WTC11 (cell line): ENCODE measurements at places on chromosomes 4 and X.

DNA sequence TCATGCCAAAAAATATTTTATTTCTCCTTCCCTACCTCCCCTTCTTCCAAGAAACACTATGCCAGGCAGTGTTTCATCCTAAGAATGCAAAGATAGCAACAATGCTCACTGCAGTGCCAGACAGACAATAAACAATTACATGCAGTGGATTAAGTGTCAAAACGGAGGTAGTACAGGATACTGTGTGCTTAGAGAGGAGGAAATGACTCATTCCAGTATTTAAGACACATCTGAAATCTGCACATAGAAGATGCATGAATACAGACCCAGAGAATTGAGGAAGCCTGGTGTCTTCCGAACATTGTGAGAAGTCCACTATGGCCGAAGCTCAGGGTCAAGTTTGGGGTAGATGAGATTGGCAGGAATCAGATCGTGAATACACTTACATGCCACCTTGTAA, 326.4 kb downstream of the PPP3CA start:
- H3K36me3 ChIP-seq: peaks cover 6% of the 10 kb centered on the region
- no peak for DNase-seq
- H3K4me3 ChIP-seq: no peak overlapping the region
- peaks cover 38% of the 10 kb centered on the region for H3K4me1 ChIP-seq

GRCh38 chr4:3186609-3187008, 62.4 kb upstream of the MSANTD1 start:
- no peaks in the 10 kb centered on the region for H3K4me1 ChIP-seq
- no peak for DNase-seq
- peaks cover 51% of the 10 kb centered on the region for H3K36me3 ChIP-seq
- H3K4me3 ChIP-seq: no peak overlapping the region

DNA sequence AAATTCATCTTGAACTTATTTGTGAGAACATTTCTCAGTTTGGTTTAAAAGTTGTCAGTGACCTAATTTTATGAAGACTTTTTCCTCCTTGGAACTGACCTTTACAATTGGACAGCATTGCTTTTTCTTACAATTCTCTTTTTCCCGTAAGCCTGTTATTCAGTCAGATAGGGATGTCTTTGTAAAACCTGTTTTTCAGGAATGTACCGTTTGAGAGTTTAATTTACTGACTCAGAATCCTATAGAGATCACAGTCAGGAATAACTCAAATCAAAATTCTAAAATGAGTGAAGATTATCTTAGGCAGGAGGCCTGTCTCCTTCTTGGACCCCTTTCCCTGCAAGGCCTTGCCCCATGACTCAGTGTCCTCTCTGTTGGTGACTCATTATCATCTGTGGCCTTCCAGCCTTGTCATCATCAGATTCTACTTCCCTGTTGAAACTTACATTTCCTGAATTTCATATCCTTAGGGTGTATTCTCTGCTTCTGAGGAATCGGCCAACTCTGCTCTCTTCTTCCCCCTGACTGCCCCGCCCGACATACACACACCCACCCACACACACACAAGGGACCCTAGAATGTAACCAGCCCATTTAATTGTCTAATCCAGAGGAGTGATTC, 99.8 kb downstream of the ARHGAP10 start:
- DNase-seq: no peak
- no peaks in the 10 kb centered on the region for H3K36me3 ChIP-seq
- H3K4me3 ChIP-seq: no peak overlapping the region

DNA sequence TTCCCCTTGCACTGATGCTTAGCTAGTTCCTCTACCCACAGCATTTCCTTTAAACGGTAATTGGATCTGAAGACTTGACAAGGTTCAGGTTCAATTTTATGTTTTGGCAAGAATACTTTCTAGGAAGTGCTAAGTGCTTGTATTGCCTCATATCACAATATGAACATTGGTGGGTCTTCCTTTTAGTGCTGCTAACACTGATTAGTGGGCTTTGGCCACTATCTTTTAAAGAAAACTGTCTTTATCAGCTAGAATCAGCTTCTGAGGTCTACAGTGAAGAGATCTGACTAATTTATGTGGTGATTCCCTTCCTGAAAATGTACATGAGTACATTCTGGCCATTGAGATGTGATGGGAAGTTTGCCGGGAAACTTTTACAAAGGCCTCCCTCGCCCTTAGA, 316.7 kb upstream of the KLF3 start:
- H3K27me3 ChIP-seq: peaks cover 5% of the 10 kb centered on the region
- H3K4me3 ChIP-seq: no peak overlapping the region
- no peak for DNase-seq
- peaks cover 3% of the 10 kb centered on the region; the same call in 1 of the 2 replicates for H3K4me1 ChIP-seq
- H3K36me3 ChIP-seq: peaks cover 16% of the 10 kb centered on the region

DNA sequence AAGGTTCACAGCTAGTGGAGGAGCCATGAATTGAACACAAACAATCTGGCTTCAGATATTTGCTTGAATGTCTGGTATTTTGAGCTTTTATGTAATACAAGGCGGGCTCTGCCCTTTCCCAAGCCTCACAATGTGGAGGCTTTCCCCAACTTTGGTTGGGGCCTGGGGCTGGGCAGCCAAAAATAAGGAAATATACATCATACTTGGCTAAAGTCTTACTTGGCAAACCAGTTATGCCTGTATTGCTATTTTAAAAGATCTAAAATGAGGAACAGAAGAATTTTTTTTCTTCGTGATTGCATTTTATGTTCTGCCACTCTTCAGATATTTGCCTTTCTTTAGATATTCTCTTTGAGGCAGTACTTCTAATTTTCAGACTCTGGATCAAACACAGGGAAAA, 26.1 kb downstream of the ARFIP1 start:
- H3K27me3 ChIP-seq: peaks cover 6% of the 10 kb centered on the region
- peaks cover 8% of the 10 kb centered on the region for H3K36me3 ChIP-seq
- no peak overlapping the region for H3K27ac ChIP-seq
- H3K4me1 ChIP-seq: peaks cover 56% of the 10 kb centered on the region
- no peak for DNase-seq

- H3K36me3 ChIP-seq: no peaks in the 10 kb centered on the region
- peaks cover 5% of the 10 kb centered on the region; the same call in 1 of the 2 replicates for H3K4me1 ChIP-seq
Measured at GRCh38 chr4:20895208-20895607, 194.9 kb downstream of the PACRGL start.

- H3K27ac ChIP-seq: no peak overlapping the region
- no peaks in the 10 kb centered on the region; the same call in 1 of the 2 replicates for H3K36me3 ChIP-seq
- DNase-seq: no peak
Measured at GRCh38 chr4:109873791-109874514, 26.0 kb downstream of the LRIT3 start.

GRCh38 chrX:135421537-135421931, 210 bp upstream of the SMIM10L2A start:
- H3K27ac ChIP-seq: no peak overlapping the region
- peak overlapping the region; percentile 49 for H3K4me3 ChIP-seq
- H3K36me3 ChIP-seq: no peaks in the 10 kb centered on the region
- H3K27me3 ChIP-seq: no peaks in the 10 kb centered on the region; the same call in 1 of the 2 replicates
- peaks cover 19% of the 10 kb centered on the region for H3K4me1 ChIP-seq

DNA sequence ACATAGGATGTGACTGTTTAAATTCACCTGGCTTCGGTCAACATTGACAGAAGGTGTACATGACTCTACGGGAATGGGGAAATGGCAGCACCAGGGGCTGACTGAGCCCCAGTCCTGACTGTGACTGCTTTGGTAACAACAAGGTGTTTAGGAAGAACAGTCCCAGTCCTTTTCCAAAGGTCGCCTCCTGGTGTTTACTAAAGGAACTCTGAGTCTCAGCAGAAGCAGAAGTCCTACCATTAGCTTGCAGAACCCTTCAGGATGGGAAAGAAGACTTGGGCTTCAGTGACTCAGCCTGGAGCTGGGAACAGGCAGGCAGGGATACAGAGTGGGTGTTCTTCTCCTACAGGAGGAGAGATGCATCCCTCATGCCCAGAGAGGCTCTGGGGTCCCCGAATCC, 103.3 kb downstream of the MGST2 start:
- no peaks in the 10 kb centered on the region for H3K36me3 ChIP-seq
- DNase-seq: no peak
- no peak overlapping the region for H3K4me3 ChIP-seq
- no peak overlapping the region for H3K27ac ChIP-seq

GRCh38 chr4:19520939-19521520, 730.7 kb upstream of the SLIT2 start:
- no peak overlapping the region for H3K4me3 ChIP-seq
- H3K27ac ChIP-seq: no peak overlapping the region
- no peak for DNase-seq
- no peaks in the 10 kb centered on the region for H3K36me3 ChIP-seq
- H3K27me3 ChIP-seq: peaks cover 3% of the 10 kb centered on the region; the same call in 1 of the 2 replicates

DNA sequence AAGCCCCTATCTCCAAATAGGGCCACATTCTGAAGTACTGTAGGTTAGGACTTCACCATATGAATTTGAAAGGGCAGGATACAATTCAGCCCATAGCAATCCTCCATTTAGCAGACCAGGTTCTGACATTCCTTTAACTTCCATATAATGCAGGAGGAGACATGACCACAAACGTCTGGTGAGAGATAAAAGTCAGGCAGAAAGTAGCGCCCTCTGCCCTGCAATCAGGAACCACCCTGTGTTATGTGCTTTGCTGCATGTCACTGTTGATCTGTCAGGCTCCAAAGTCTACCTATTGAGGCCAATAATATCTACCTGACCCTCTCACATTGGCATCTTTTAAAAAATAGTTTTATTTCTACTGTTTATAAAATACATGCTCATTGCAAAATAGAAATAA, 30.2 kb upstream of the SEPSECS start:
- H3K27ac ChIP-seq: no peak overlapping the region
- no peaks in the 10 kb centered on the region for H3K4me1 ChIP-seq
- peak; percentile 16 for DNase-seq
- H3K4me3 ChIP-seq: no peak overlapping the region
- H3K27me3 ChIP-seq: no peaks in the 10 kb centered on the region; the same call in 1 of the 2 replicates

DNA sequence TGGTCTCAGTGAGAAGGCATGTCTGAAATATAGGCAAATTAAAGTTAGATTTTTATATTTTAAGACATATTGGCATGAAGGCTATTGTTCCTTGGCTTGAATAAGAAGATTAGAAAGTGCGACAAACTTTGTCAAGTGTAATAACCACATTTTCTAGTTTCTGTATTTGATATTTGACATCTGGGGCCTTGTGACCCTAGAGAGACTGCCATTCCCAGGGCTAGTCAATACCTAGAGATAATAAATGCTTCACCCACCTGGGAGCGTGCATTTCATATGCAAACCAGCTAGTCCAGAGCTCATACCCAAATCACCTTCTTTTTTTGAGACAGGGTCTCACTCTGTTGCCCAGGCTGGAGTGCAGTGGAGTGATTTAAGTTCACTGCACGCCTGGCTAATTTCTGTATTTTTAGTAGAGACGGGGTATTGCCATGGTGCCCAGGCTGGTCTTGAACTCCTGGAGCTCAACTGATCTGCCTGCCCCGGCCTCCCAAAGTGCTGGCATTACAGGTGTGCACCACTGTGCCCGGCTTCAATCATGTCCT, 62.6 kb downstream of the COQ2 start:
- H3K27ac ChIP-seq: no peak overlapping the region
- no peaks in the 10 kb centered on the region for H3K36me3 ChIP-seq
- H3K4me1 ChIP-seq: peaks cover 15% of the 10 kb centered on the region
- no peaks in the 10 kb centered on the region for H3K27me3 ChIP-seq
- H3K4me3 ChIP-seq: no peak overlapping the region
